ENCODE measurements at places on chromosomes 7 and 10.
A peak's percentile ranks its signal among the peaks of the same experiment; 100 is the strongest.

- DNase-seq, result no peak
Measured at GRCh38 chr7:93779115-93779514, 111.4 kb downstream of the TFPI2 start.

- DNase-seq, result no peak
Measured at GRCh38 chr10:100520811-100521210, 1.1 kb upstream of the SEC31B start.

DNA sequence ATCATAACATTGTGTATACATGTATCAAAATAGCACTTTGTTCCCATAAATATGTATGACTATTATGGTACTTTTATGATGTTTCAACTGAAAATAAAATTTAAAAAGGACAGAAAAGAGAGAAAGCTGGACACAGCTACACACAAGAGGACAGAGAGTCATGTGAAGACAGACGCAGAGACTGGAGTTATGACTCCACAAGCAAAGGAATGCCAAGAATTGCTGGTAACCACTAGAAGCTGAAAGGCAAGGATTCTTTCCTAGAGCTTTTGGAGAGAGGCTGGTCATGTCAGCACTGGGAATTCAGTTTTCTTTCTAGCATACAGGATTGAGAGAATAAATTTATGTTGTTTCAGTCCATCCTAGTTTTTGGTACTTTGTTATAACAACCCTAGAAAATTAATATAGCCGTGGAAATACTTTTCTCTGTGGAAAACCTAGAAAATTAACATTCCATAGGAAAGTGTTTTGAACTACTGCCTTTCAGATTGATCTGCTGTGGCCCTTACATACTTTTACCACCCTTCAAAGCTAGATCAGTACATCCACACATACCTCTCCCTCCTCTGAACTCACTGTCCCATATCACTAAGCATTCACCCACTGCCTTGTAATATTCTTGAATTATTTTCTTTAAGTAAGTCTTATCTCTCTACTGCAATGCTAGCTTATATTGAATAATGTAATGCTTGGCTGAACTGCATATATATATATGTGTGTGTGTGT is 575.3 kb downstream of the IPMK start:
- DNase-seq, result no peak

- no peak for DNase-seq
Measured at GRCh38 chr10:70699659-70700174, 27.4 kb downstream of the ADAMTS14 start.

- DNase-seq, result peak; percentile 36
Measured at GRCh38 chr7:154953006-154953684, 49.8 kb downstream of the PAXIP1 start.

GRCh38 chr10:70457759-70458305 is 16.4 kb upstream of the NODAL start:
- no peak for DNase-seq

DNA sequence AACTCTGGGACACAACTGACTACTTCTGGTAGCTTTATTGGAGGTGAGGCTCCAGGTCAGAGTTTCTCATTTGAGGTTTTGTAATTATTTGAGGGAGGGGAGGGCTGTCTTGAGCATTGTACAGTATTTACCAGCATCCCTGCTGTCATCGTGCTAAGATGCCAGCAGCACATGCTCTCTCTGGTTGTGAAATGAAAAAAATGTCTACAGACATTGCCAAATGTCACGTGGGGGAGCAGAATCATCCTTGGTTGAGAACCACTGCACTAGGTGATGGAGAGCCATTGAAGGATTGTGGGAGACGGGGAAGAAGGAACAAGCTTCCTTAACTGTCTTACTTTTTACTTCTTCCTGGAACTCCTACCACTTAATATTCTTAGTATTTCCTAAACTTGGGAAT is 5.0 kb downstream of the SEPTIN7 start:
- DNase-seq, result no peak

DNA sequence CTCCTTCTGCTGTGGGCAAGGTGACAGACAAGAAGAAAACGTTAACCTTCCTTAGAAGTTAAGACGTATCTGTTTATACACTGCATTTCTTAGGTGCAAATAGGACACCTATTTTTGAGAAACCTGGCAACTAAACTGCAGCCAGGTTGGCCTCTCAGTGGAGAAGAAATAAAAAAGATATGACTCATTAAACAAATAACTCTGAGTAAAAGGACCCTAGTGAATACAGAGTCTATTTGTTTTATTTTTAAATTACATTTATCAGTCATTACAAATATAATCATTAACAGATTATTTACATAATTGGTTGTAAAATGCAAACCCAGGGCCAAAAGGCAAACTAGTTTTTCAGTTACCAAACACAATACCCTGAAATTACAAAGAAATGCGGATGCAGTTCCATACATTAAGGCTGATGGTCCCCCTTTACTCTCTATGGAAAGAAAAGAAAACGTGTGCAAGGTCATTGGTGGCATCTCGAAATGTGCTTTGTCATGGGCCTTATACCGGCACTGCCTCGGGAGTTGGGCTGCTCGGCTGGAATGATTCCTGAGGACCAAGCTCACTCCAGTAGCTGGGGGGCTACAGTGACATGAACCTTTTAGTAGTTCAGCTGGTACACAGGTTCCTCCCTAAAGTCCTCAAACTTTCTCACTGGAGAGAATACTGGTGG is 38.4 kb downstream of the ADRB1 start:
- no peak for DNase-seq

DNA sequence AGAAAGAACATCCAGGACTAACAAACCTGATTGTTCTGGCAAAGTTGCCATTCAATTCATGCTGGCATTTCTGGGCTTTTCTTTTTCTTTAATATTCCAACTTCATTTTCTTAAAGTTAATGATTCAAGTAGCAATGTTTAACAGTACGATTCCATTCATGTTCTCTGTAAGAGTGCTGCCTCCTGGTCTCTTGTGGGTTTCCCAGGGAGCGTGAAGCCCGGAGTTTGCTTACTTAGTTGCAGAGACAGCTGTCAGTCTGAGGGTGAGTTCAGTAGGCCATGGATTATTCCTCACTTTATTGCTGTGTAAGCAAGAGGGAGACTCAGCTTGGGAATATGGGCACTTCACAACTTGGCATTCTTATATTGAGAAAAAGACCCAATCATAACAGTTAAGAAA is 142.2 kb downstream of the TWIST1 start:
- no peak for DNase-seq

GRCh38 chr10:44253769-44254462 is 131.0 kb downstream of the CXCL12 start:
- no peak for DNase-seq

GRCh38 chr7:1247527-1248041 is 14.9 kb downstream of the UNCX start:
- no peak for DNase-seq

- DNase-seq, result no peak
Measured at GRCh38 chr10:52208365-52208764, 105.7 kb upstream of the DKK1 start.

DNA sequence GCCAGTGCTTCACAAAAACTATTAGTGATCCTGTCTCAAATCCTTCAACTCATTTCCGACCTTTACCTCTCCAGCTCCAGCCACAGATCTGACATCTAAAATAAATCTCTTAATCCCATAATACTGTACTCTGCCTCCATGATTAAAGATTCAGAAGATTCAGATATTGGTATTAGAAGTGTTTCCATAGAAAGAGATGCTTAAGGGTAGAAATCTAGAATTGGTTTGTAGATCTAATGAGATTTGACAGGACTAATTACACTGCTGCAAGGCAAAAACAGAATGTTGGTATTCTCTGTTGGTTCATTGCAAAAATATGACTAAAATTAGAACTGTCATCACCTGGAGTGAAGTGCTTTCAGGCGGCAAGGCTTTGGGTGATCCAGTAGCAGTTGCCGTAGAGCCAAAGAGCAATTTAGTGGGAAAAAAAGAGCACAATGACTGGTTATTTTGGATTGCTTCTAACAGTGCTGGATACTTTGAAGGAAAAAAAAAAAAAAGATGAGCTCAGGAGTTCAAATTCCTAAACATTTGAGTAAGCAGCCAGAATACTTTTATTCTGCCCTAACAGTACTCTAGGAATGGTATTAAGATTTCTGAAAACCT is 940.1 kb upstream of the SORCS1 start:
- no peak for DNase-seq

GRCh38 chr7:46256870-46257661 is 336.0 kb upstream of the IGFBP3 start:
- DNase-seq, result no peak

DNA sequence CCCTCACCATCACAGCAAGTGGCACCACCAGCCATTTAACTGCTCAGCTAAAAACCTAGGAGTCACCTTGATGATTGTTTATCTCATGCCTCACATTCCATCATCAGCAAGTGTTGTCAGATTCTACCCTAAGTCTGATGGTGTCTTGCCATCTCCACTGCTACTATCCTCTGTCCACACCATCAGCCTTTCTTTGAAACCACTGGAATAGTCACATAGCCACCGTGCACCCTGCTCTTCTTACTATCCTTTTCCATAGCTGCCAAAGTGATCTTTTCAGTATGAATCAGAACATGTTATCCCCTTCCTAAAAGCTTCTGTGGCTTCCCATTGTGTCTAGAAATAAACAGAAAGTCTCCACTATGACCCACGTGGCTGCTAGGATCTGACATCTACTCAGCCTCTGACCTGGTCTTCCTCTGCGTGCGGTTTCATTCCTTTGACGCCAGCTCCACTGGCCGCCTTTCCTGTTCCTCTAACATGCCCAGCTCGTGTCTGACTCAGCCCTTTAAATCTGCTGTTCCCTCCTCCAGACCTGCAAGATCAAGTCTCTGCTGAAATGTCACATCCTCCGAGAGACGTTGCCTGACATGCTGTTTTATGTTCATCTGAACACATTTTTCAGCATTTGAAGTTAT is 16.5 kb upstream of the CHN2 start:
- no peak for DNase-seq

- no peak for DNase-seq
Measured at GRCh38 chr7:30306976-30307375, 22.6 kb downstream of the ZNRF2 start.

DNA sequence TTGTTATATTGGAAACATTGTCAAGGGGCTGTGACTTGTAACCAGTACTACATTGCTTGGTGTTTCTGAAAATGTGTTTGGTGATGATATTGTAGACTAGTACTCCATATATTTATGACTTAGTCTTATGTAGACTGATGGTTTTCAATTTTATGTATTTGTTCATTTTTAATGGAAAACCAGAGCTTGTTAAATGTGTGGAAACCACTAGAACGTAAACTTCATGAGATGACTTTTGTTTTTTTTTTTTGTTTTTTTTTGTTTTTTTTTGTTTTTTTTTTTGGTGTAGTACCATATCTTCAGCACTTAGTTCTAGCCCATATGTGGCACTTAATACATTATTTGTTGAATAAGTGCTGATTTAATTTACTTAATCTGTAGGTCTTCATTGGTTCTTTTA is 518.6 kb downstream of the AUTS2 start:
- DNase-seq, result no peak

DNA sequence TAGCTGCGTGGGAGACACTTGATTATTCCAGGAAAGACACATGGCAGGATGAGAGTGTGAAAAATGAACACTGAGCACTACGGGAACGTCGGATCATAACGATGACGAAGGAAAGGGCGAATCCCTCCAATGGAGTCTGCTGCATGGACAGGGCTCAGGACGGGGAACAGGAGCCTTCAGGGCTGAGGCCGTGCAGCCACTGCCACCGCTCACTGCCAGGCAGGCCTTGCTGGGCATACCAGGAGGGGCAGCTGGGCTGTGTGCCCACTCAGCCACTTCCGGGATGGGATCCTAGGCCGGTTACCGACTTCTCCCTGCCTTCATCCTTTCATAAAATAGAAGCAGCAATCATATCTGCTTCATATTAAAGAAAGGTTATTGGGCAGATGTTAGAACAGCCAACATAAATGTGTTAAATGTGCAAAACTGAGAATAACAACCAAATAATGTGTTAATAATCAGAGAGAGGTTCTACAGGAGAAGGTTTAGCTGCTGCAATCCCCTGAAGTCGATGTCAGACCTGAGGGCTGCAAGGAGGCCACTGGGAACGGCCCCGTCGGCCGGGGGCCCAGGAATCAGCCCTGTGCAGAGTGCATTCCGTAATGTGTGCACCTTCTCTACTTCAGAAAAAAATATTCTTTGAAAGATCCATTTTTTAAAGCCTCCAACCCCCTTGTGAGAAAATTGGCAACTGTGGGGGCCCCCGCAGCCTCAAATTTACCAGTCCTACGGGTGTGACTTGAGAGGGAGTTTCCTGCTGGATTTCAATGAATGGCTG is 63.6 kb downstream of the ADARB2 start:
- DNase-seq, result no peak

- no peak for DNase-seq
Measured at GRCh38 chr10:55233505-55233904, 432.5 kb upstream of the PCDH15 start.

DNA sequence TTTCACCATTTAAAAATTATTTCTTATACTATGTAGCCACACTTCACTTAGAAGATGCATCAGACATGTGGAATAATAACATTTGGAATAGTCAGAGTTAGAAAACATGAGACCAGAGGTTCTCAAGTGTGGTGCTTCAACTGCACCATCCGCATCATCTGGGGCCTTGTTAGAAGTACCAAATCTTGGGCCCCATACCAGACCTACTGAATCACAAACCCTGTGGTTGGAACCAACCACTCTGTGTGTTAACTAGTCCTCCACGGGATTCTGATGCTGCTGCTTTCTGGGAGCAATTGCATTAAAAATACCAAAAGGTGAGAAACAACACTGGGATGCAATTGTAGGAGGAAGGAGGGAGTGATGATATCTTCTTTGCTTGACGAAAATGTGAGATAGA is 125.2 kb downstream of the GNAT3 start:
- DNase-seq, result no peak

DNA sequence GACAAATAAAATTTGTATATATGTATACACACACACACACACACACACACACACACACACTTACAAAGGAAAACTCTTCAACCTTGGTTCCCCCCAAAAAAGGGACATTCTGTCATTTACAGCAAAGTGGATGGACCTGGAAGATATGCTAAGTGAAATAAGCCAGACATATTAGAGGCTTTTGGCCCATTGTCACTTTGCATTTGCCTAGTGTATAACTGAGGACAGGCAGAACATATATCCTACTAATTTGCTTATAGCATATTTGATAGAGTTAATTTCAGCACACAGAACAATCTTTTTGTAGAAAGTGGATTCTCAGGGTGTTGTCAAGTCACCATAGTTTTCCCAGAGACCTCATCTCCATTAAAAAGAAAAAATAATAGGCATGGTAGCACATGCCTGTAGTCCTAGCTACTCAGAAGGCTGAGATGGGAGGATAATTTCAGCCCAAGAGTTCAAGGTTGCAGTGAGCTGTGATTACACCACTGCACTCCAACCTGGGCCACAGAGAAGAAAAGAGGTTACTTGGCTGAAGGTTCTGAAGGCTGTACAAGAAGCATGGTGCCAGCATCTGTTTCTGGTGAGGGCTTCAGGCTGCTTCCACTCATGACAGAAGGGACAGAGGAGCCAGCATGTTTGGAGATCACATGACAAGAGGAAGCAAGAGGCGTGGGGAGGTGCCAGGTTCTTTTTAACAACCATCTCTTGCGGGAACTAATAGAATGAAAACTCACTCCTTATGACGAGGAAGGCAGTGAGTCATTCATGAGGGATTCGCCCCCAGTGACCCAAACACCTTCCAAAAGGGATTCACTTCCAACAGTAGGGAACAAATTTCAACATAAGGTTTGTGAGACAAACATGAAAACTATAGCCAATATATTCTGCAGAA is 135.6 kb downstream of the TMEM168 start:
- DNase-seq, result no peak

- DNase-seq, result no peak
Measured at GRCh38 chr10:6151087-6151977, 51.4 kb upstream of the PFKFB3 start.

GRCh38 chr7:70334871-70335270 is 736.6 kb downstream of the AUTS2 start:
- DNase-seq, result no peak

All from stimulated activated CD4-positive, alpha-beta T cell treated with anti-CD3 and anti-CD28 coated beads, TNF-alpha, amount 100 ng/mL, for 24 hours (primary cell).